ENCODE measurements at places on chromosomes 2 and 18.

DNA sequence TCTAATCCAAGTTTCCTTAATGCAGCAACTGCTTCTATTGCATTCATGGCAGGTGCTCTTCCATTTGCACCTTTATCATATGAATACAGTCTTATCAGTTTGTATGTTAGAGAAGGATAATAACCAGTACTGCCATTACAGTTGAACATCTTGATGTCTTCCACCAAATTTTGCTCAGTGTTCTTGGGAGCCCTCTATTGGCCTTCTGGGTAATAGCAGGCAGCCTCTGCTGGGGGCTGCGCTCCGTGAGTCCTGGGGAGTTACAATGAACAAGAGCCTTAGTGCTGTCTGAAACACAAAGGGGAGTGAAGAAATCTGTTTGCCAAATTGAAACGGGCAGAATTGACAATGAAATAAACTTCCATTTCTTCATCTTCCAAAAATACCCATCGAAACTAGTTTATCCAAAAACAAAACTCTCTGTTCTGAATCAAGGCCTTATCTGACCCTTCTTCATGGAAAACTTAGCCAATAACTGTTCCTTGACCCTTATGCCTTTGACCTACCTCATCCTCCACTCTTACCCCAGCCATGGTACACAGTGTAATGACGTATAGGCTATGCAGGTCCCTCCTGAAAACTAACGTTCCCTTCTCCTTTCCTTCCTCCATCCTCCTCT lies 79.9 kb downstream of the ALK start:
- peak; percentile 59 for DNase-seq

- no peak for DNase-seq
These were observed 218.4 kb downstream of the PDE1A start for GRCh38 chr2:182208421-182208820.

DNA sequence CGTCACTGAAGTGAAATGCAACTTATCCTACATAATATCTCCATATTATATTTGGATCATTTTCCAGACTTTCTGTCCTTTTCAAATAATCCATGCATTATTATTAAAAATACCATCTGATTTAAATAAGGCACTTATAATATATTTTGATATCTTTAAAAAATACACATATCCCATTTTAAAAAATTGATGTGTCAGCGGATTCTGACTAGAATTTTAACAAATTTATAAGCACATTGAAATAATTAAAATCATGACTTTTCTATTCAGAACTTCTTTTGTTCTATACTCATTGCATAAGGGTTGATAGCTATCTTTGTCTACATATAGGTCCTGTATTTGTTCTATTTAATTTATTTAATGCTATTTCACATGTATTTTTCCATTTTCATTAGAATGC lies 199.0 kb upstream of the DSEL start:
- no peak for DNase-seq

DNA sequence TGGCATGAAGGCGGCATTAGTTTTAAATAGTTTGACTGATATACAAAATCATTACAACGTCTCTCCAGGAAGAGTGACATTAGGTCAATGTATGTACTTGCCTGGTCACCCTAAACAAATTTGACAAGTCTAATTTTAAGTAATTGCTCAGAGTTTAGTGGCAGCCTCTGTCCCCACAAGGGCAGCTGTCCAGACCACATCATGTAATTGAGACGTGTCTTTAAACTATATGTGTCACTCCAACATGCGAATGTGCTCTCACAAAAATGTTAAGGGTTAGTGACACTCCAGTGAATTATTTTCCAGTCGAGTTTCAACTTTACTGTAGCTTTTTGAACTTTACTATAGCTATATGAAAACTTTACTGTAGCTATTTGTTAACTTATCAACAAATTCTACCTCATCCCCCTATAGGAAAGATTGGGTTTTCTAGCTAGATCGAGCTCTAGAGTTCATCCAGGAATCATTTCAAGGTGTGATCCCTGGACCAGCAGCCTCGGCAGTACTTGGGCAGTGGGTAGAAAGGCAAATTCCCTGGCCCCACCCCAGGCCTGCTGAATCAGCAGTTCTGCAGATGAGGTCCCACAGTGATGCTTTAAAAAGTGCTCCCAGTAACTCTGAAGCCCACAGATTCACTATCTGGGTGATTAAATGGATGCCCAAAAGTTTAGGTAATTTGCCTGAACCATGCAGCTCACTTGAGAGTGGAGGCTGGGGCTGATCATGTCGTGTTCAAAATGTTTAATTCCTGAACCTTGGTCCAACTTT lies 66.4 kb upstream of the POU3F3 start:
- no peak for DNase-seq

Measured in PC-3 (cell line).